ENCODE measurements at places on chromosomes 7 and 10. TPM values are rescaled to one million over a fixed set of nuclear protein-coding genes. Genes with fewer than 3 reads are reported as not detected.
A peak's percentile ranks its signal among the peaks of the same experiment; 100 is the strongest.

The TSPAN13 gene
- 148 TPM for total RNA-seq

The GIMAP6 gene
- not detected for total RNA-seq

GRCh38 chr10:14926722-14927416 lies 27.0 kb downstream of the DCLRE1C start:
- H3K27ac ChIP-seq: peak overlapping the region; percentile 58
- H3K4me1 ChIP-seq: peaks cover 12% of the 10 kb centered on the region
- H3K36me3 ChIP-seq: peaks cover 60% of the 10 kb centered on the region
- H3K4me3 ChIP-seq: no peak overlapping the region
- H3K27me3 ChIP-seq: no peaks in the 10 kb centered on the region
- DNase-seq: no peak

GRCh38 chr10:4790045-4790444 lies 36.0 kb upstream of the AKR1E2 start:
- DNase-seq: no peak
- H3K36me3 ChIP-seq: no peaks in the 10 kb centered on the region
- H3K4me3 ChIP-seq: no peak overlapping the region
- H3K27ac ChIP-seq: no peak overlapping the region

DNA sequence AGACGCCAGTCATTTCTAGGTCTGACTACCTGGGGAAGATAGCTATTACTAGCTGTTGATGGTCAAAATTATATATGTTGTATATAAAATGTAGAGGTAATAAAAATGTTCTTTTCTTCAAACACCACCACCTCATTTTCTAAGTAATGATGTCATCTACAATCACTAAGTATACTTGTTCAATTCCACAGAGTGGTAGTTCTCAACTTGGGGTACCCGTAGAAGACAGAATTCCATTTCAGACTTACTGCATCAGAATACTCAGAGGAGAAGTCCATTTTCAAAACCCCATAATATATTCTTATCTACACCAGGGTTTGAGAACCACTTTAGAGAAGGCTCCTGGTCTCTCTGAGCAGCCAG lies 191.9 kb downstream of the PTN start:
- no peak overlapping the region for H3K4me3 ChIP-seq
- H3K4me1 ChIP-seq: no peaks in the 10 kb centered on the region
- no peak for DNase-seq

- no peaks in the 10 kb centered on the region for H3K27me3 ChIP-seq
- H3K4me1 ChIP-seq: peaks cover 24% of the 10 kb centered on the region
- DNase-seq: no peak
- no peak overlapping the region for H3K27ac ChIP-seq
These were observed 23.5 kb downstream of the BLVRA start for GRCh38 chr7:43781726-43782607.

- H3K4me3 ChIP-seq: no peak overlapping the region
- no peaks in the 10 kb centered on the region for H3K36me3 ChIP-seq
- peaks cover 73% of the 10 kb centered on the region for H3K27me3 ChIP-seq
- H3K4me1 ChIP-seq: no peaks in the 10 kb centered on the region
These were observed 44.1 kb downstream of the VSTM4 start for GRCh38 chr10:49071160-49071761.

DNA sequence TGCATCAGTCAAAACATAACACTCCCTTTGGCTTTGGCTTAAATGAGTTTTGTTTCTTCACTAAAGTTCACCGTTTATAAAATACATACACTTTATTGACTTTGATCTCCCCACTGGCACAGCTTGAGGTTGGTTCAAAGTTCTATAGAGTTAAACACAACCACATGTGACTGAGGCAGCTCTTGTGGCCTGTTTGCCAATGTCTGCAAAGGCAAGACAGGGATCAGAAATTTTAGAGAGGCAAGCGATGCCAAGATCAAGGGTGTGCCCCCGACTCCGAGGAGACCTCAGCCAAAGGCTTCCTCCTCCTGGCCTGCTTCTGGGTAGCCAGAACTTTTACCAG lies 129.8 kb upstream of the JCAD start:
- peaks cover 22% of the 10 kb centered on the region for H3K4me1 ChIP-seq
- no peaks in the 10 kb centered on the region for H3K36me3 ChIP-seq
- H3K4me3 ChIP-seq: no peak overlapping the region

GRCh38 chr7:106346678-106347217 lies 62.0 kb upstream of the NAMPT start:
- H3K36me3 ChIP-seq: peaks cover 27% of the 10 kb centered on the region
- H3K27me3 ChIP-seq: no peaks in the 10 kb centered on the region
- peak overlapping the region; percentile 98 for H3K27ac ChIP-seq
- H3K4me3 ChIP-seq: no peak overlapping the region

- H3K27me3 ChIP-seq: no peaks in the 10 kb centered on the region
- H3K4me3 ChIP-seq: no peak overlapping the region
These were observed 433.5 kb upstream of the CELF2 start for GRCh38 chr10:10584161-10584560.
